ENCODE measurements at places on chromosomes 1 and 21.

DNA sequence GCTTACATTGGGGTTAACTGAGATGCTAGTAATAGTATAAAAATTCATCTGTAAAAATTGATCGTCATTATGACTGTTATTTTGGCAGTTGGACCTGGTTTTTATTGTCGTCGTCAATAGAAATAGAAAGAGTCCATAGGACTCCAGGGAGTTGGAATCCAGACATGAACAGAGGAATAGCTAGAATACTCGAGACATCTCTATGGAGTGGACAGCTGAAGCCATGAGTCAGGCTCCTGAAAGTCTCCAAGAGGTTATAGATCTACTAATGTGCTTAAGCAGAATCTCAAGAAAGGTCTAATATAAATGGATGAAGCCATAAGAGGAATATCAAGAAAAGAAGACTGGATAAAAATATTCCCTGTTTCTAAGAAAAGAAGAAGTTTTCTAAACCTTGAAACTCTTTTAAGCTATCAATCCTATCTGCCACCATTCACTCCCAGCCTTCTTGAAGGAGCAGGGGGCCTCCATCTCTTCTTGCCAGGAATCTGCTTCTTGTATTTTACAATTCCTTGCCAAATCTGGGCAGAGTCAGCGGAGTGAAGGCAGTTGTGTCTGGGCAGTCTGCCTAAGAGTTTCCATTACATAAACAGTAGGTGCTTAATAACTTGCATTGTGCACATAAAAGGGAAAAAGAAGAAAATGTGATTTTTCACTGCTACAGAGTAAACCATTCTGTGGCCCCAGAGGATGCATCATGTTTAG is 163.3 kb downstream of the ST6GALNAC5 start:
- no peak for DNase-seq

- peak; percentile 52 for DNase-seq
Observed at GRCh38 chr21:46188226-46189212, 4.3 kb upstream of the SPATC1L start.

DNA sequence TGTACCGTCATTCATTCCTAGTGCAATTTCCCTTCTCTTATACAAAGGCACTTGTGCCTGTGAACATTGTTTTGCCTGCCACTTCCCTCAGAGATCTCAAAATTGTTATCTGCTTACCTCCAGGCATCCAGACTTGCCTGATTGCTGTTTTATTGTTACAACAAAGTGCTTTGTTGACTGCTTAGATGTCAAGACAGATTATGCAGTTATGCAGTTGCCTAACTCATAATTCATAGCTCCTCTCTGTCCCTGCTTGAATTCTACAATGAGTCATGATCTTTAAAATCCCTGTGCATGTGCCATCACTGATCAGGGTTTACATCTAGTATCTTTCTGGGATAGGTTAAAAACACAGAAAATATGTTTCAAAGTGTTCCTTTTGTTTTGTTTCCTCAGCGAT is 24.5 kb downstream of the CXADR start:
- no peak for DNase-seq

DNA sequence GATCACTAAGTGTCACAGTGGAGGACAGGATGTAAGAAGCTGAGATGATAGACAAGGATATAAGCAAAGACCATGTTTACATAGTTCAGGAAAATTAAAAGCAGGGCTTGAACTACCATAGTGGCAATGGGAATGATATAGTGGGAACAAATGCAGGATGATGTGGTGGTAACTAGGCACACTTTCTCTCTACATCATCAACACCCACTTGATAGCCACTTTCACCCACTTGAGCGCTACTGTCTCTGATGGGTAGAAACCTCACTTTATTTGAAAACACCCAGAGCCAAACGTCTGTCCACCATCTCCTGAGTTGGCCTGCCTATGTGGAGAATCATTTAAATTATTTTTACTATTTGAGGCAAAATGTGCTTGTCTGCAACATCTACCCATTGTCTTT is 305.0 kb upstream of the ST6GALNAC5 start:
- DNase-seq: no peak

DNA sequence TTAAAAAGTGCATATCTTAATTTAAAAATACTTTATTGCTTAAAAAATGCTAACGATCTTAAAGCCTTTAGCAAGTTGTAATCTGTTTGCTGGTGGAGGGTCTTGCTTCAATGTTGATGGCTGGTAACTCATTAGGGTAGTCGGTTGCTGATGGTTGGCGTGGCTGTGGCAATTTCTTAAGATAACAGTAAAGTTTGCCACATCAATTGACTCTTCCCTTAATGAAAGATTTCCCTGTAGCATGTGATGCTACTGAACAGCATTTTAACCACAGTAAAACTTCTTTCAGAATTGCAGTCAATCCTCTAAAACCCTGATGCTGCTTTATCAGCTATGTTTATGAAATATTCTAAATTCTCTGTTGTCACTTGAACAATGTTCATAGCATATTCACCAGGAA is 6.8 kb upstream of the SAMD13 start:
- no peak for DNase-seq

DNA sequence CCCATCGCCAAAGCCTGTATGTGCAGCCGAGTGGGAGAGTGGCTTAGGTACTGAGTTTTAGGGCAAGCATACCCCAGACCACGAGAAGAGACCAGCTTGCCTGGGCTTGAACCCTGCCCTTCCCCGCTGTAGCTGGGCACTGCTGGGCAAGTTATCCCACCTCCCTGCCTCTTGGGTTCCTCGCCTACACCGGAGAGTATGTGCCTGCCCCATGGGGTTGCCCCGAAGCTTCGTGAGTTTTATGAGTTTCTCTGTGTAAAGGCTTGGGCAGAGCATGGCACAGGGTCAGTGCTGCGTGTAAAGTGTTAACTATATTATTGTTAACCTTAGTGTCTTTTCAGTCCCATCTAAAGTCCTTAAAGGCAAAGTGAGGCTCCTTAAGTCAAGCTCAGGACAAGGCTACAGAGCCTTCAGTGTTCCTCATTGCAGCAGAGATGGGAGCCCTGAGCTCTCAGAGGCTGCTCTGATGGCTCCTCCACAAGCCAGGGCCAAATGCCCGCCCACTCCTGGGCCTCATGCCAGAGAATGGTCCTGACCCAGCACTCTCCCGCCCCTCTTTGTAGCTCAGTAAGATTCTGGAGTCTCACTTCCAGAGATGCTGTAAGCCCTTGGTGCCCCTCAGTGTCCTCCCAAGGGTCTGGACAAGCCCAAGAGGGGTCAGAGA is 37.0 kb upstream of the KCNA10 start:
- DNase-seq: no peak

- DNase-seq: no peak
Observed at GRCh38 chr1:152160576-152160975, 1.5 kb upstream of the RPTN start.

DNA sequence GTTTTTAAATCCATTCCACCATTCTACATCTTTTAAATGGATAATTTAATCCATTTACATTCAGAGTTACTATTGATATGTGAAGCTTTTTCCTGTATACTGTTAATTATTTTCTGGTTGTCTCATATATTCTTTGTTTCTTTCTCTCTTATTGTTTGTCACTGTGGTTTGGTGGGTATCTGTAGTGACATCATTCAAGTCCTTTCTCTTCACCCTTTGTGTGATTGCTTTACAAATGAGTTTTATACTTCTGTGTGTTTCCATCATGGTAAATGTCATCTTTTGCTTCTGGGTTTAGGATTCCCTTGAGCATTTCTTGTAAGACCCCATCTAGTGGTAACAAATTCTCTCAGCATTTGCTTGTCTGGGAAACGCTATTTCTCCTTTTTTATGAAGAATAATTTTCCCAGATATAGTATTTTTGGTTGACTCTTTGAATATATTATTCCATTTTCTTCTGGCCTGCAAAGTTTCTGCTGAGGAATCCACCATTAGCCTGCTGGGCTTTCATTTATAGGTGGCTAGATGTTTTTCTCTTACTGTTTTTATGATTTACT is 10.2 kb downstream of the LY9 start:
- DNase-seq: no peak

GRCh38 chr1:155522069-155522468 is 40.5 kb downstream of the ASH1L start:
- no peak for DNase-seq

DNA sequence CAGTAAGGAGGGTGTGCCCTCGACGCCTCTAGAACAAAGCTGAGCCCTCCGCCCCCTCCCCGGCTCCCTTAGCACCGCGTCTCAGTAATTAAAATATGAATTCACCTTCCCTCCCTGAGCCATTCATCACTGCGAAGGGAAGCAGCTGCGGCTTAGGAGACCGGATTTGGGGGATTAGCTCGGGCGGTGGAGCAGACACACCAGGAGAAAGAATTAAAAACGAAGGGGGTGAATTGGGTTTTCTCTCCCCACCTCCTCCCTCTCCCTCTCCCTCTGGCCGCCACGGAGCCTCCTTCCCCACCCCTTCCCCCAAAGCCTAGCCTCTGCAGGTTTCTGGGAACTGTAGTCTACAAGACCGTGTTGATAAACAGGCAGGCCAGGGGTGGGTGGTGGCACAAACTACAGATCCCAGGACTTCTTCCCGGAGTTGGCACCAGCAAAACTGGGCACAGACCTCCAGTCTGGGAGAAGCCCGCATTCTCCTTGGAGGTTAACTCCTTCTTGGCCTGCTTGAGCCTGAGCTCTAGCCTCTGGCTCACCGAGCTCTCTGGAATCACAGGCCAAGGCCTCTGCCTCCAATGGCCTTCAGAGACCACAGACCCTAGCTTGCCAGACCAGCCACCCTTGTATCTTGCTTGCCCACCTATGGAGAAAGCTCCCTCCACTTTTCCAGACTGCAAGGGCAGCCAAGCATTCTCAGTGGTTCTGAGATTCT is 10.8 kb downstream of the BLACAT1 start:
- no peak for DNase-seq

DNA sequence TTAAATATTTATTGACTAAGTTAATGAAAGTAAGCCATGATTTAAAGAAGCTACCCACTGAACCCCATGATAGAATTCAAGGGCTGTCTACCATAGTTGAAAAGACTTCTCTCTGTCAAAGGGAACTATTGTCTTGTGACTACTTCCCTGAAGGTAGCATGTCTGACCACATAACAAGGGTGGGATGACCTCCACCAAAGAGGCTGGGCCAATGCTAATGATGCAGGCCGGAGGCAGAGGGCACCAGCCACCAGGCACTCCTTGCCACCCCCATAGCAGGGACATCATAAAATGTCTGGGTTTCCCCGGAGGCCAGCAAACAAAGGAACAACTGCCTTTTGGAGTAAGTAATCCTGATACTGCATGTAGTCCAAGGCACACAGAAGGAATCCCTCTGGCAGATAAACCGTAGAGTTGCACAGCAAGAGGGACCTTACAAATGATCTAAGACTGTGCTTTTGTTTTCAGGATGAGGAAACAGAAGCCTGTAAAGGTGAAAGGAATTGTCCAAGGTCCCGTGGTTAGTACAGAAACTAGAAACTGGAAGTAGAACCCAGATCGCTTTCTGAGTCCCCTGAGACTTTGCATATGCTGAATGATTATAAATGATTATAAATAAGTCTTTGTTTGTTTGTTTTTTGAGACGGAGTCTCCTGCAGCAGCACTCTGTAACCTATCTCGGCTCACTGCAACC is 33.5 kb upstream of the ITPKB start:
- no peak for DNase-seq

GRCh38 chr21:44682580-44683151 is 703 bp upstream of the KRTAP12-1 start:
- DNase-seq: no peak

DNA sequence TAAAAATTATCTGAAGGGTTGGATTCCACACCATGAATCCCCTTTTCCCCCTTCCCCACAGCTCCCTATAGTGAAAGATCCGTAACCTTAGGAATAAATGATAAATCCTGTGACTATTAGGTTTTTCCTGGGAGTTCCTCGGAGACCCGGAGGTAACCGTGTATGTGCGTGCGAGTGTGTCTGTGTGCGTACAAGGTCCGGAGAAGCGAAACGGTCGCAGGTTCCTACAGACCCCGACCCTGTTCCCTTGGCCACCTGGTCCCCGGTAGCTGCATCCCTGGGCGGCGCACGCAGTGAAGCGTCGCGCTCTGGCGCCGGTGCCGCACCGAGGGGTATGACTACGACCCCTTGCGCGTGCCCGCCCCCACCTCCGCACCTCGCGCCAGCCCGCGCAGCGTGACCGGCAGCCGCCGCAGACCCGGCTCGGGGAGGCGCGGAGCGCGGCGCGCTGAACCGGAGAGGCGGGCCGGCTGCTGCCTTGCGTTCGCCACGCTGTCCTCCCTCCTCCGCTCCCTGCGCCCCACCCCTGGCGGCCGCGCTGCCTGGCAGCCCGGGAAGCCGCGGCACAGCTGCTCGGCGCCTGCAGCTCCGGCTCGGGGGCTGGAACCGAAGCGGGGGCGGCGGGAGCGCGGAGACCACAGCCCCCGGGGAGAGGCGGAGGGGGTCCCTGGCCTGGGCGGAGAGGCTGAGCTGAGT is at the start of gene AK5:
Gene AK5 (plus strand): TSS at position 529 of the 696 bp plus-strand sequence. CDS start 295 bp downstream, outside the sequence.
- peak; percentile 69 for DNase-seq

- DNase-seq: no peak
Observed at GRCh38 chr1:87064986-87065385, 150.6 kb downstream of the HS2ST1 start.

DNA sequence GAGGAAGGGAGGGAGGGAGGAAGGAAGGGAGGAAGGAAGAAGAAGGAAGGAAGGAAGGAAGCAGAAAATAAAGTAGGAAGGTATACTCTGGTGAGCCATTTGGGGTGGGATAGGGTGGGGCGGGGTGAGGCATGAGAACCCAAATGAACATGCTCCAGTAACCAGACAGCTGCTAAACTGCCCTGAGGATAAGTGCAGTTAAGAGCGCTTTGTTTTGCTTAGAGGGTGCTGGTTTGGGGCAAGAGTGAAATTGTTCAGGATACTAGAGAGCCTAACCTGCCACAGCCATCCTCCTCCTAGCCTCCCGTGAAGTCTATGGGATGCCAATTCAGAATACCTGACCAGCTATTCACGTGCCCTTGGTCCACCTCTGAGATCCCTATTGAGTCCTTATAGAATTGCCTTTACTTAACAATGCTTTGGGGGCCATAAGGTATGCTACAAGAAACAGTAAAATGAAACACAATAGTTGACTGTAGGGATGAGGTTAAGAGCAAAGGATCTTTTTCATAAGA is 59.0 kb upstream of the ATF3 start:
- no peak for DNase-seq

GRCh38 chr1:51679435-51679834 is 62.5 kb downstream of the OSBPL9 start:
- no peak for DNase-seq

DNA sequence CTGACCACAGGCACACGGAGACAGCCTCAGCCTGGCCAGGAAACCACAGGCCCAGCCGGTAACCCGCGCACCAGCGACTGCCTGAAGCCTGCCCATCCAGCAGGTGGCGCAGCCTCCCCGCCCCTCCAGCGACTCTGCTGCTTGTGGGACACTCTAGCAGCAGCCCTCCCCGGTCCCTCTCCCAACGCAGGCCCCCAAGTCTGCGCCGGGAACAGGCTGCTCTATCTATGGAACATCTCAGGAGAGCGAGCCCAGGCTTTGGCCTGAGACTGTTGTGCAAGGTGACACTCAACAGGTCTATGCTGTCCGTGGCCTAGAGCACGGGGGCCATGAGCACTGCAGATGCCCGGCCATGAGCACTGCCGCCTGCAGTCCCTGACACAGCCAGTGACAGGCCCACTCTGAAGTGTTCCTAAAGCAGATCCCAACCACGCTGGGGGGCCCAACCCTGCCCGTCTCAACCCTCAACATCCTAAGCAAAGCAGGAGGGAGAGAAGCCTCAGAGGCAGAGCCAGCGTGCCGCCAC is 28.4 kb downstream of the WDR4 start:
- no peak for DNase-seq

Measured in NCI-H2171 treated with DMSO at 0.1 percent for 48 hours (cell line).